ENCODE measurements at places on chromosomes 16 and 17.

DNA sequence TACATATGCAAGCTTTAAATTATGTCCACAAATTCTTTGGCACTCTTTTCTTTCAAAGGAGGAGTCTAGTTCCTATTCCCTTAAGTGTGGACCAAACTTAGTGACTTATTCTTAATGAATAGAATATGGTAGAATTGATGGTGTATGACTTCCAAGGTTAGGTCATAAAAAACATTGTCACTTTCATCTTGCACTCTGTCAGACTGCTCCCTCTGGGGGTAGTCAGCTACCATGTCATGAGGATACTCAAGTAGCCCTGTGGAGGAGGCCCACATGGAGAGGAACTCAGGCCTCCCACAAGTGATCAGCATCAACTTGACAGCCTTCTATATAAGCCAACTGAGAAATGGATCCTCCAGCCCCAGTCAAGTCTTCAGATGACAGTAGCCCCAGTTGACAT lies 58.0 kb upstream of the SCNN1B start:
- no peak for DNase-seq
- no peak overlapping the region for H3K4me3 ChIP-seq
- no peaks in the 10 kb centered on the region for H3K36me3 ChIP-seq
- no peaks in the 10 kb centered on the region for H3K27me3 ChIP-seq
- H3K4me1 ChIP-seq: no peaks in the 10 kb centered on the region

- no peaks in the 10 kb centered on the region for H3K27me3 ChIP-seq
- H3K4me3 ChIP-seq: no peak overlapping the region
- no peaks in the 10 kb centered on the region for H3K36me3 ChIP-seq
- H3K4me1 ChIP-seq: peaks cover 2% of the 10 kb centered on the region
- DNase-seq: no peak
These were observed 20.9 kb downstream of the FAM20A start for GRCh38 chr17:68580236-68580770.

- no peak overlapping the region for H3K27ac ChIP-seq
- H3K27me3 ChIP-seq: no peaks in the 10 kb centered on the region
- DNase-seq: no peak
- H3K4me1 ChIP-seq: no peaks in the 10 kb centered on the region
These were observed 70.6 kb upstream of the HS3ST2 start for GRCh38 chr16:22743401-22743800.

DNA sequence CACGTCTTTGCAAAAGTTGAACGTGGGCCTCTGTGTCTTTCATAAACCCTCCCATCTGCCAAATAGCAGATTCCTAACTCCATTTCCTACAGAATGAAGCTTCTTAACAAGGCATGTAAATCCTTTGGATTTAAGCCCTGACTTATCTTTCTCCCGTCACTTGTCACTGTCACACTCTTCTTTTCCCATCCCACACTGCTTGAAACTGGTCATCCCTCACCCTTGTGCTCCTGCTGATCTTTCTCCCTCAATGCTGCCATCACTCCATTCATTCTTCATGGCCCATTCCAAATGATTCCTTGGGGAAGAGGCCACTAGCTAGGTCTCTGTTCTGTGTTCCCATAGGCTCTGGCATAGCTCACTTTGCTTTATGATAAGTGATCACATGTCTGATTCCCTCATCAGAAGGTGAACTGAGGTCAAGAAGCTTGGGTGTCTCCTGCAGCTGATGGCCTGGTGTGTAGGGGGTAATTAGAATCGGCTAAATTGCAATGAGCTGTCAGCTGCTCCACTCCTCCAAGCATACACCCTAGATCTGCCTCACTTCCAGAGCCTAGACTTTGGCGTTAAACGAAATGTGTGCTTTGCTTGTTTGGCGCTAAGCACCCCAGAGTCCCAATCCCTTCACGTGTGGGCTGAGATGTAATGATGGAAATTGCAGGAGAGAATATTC lies 61.7 kb downstream of the PECAM1 start:
- H3K27ac ChIP-seq: no peak overlapping the region
- no peaks in the 10 kb centered on the region for H3K27me3 ChIP-seq
- DNase-seq: no peak

DNA sequence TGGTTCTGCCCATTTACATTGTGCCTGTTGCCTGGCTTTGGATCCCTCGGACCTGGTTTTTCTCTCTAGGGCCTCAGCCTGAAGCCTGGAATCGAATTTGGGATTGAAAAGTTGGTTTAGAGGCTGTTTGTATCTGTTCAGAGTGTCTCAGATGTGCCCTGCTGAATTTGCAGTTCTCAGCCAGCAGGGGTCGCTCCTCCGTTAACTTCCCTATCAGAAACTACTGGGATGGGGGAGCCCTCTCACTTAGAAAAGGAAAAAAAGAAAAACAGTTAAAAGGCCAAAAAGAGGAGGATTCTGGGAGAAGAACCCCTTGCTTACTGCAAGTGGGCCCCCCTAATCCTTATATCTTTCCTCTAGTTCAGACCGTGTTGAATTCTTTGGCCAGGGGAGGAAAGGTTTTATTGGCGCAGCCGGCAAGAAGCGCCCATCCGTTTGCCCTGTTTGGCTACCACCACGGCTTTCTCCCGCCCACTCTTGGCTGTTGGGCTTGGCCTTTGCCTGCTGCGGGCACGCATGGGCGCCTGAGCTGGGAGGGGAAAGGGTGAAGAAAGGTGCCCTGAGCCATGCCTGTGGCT lies 8.7 kb downstream of the FZD2 start:
- H3K4me3 ChIP-seq: no peak overlapping the region
- no peak overlapping the region for H3K27ac ChIP-seq
- H3K27me3 ChIP-seq: peaks cover 15% of the 10 kb centered on the region
- H3K36me3 ChIP-seq: no peaks in the 10 kb centered on the region
- no peak for DNase-seq
- peaks cover 4% of the 10 kb centered on the region for H3K4me1 ChIP-seq

- H3K27me3 ChIP-seq: no peaks in the 10 kb centered on the region
- 0 out of 2 replicates have a peak, but pooled peaks cover 2% of the 10 kb centered on the region for H3K4me1 ChIP-seq
- peak; percentile 90 for DNase-seq
- no peak overlapping the region for H3K4me3 ChIP-seq
- H3K36me3 ChIP-seq: no peaks in the 10 kb centered on the region
These were observed 3.9 kb downstream of the SPATA20 start for GRCh38 chr17:50550661-50551432.

- H3K27me3 ChIP-seq: no peaks in the 10 kb centered on the region
- no peak overlapping the region for H3K4me3 ChIP-seq
- no peak for DNase-seq
These were observed 17.3 kb downstream of the BANP start for GRCh38 chr16:87968541-87968940.

DNA sequence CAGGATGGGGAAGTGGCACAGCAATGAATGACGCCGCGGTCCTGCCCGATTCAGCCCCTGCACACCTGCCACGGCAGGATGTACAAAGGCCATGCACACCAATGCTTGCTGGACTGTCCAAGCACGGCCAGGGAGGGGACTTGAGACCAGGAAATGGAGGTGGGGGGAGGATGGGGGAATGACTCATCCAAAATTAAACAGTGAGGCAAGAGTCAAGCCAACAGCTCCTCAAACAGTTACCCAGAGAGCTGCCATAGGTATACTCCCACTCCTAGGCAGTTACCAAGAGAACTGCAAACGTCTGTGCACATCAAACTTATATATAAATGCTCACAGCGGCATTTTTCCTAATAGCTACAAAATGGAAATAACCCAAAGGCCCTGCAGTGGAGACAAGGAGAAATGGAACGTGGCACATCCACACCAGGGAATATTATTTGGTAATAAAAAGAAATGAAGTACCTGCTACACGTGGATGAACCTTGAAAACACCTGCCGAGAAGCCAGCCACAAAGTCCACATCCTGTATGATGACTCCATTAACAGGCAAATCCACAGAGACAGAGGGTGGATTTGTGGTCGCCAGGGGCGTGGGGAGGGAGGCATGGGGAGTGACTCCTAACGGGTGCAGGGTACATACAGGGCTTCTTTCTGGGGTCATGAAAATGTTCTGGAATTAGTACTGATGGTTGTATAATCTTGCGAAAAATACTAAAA lies 54.1 kb downstream of the VAC14 start:
- H3K27me3 ChIP-seq: no peaks in the 10 kb centered on the region
- no peak overlapping the region for H3K27ac ChIP-seq
- no peaks in the 10 kb centered on the region for H3K36me3 ChIP-seq
- DNase-seq: no peak
- H3K4me3 ChIP-seq: no peak overlapping the region

- H3K4me3 ChIP-seq: no peak overlapping the region
- H3K36me3 ChIP-seq: no peaks in the 10 kb centered on the region
- peak; percentile 92 for DNase-seq
- no peaks in the 10 kb centered on the region for H3K4me1 ChIP-seq
- H3K27ac ChIP-seq: no peak overlapping the region
- no peaks in the 10 kb centered on the region for H3K27me3 ChIP-seq
These were observed 43.4 kb downstream of the NEUROD2 start for GRCh38 chr17:39564211-39564848.

- no peak for DNase-seq
- H3K27me3 ChIP-seq: no peaks in the 10 kb centered on the region
- no peak overlapping the region for H3K27ac ChIP-seq
These were observed 88.5 kb upstream of the HNF1B start for GRCh38 chr17:37833237-37833859.

- no peak for DNase-seq
- H3K4me1 ChIP-seq: peaks cover 12% of the 10 kb centered on the region
- no peaks in the 10 kb centered on the region for H3K27me3 ChIP-seq
- H3K27ac ChIP-seq: no peak overlapping the region
- no peaks in the 10 kb centered on the region for H3K36me3 ChIP-seq
- no peak overlapping the region for H3K4me3 ChIP-seq
These were observed 25.7 kb downstream of the BAHCC1 start for GRCh38 chr17:81420769-81421462.

- DNase-seq: no peak
- H3K4me3 ChIP-seq: no peak overlapping the region
- H3K27me3 ChIP-seq: no peaks in the 10 kb centered on the region
- no peaks in the 10 kb centered on the region for H3K4me1 ChIP-seq
These were observed 45.5 kb downstream of the PRKCA start for GRCh38 chr17:66347661-66348514.

Data from iPS DF 6.9 (cell line).